HS-5 (cell line): ENCODE measurements at places on chromosomes 1 and 21.

DNA sequence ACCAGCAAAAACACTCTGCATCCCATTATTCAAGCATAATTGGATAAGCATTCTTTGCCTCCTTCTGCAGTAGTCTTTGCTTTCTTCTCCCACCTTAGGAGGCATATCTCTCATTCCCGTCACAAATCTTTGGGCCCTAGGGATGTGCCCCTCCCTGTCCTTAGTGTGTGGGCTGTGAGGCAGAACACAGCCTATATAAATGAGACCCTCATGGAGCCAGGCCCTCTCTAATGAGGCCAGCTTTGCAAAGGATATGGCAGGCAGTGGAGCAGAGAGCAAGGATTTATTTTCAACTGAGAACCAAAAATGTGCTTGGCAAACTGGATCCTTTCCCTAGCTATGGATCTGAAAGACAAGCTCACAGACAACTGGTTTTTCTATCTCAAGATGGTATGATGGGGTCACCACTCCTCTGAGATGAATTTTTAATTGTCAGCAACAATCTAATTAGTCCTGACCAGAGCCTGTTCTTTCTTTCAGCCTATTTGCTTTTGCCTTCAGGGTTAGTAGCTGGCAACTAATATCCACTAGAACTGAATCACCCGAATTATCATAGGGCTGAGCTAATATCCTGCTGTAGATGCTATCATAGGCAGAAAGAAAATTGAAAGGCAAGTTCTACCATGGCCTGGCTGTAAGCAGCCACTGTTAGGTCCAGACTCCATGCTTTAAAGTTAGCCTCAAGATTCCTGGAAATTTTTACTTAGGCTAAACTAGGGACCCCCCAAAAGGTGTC lies 134.2 kb downstream of the SYT2 start:
- DNase-seq = no peak

- DNase-seq = no peak
Observed at GRCh38 chr1:15168479-15168878, 14.9 kb downstream of the TMEM51 start.

- no peak for DNase-seq
Observed at GRCh38 chr21:45385549-45386050, 19.4 kb upstream of the COL18A1 start.

DNA sequence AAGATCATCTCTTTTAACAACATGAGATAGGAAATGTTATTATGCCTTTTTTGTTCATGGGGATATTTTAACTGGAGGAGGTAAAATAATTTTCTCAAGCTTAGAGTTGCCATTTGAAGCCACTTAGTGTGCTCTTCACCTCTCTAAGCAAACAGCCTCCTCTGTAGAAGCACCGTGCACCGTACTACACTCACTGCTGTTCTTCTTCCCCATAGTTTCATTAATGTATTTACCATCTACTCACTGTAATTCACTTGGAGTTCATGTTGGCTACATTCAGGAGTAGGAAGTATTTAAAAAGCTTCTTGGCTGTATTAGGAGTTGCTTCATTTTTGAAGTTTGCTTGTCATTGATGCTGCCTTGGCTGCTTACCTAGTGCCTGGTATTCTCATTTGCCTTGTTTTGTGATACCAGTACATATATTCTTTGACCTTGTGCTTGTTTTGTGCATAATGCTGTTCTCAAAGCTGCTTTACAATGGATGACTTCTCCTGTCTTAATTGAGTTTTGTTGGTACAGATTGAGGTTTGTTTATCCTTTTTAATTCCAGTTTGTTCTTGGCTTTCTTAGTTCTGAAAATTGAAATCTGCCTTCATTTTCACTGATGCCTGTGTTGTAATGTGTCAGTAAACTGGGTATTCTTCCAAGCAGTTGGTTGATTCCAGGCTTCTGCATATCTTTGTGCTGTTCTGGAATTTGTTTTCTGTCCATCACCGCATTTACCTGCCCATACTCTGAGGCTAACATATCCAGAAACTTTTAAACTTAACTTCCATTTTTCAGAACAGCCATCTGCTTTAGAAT lies 240.4 kb downstream of the HMCN1 start:
- no peak for DNase-seq

- no peak for DNase-seq
Observed at GRCh38 chr21:33668180-33668579, 25.9 kb downstream of the ITSN1 start.

DNA sequence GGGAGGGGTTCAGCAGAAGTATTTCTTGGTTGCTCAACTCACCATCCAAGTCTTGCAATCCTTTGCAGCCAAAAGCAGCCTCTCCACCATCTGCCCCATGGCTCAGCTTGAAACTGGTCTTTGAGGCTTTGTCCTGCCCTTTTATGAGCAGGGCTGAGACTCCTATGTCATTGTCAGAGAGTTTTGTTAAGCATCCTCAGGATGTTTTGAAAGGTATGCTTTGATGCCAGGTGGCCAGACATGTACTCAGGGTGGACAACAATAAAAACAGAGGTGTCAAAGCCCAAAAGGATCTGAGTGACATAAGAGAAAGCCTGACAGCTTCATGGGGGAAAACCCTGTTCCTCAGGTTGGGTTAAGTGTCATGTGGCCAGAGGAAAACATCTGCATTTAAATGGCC lies 310.5 kb downstream of the PRDM2 start:
- no peak for DNase-seq

DNA sequence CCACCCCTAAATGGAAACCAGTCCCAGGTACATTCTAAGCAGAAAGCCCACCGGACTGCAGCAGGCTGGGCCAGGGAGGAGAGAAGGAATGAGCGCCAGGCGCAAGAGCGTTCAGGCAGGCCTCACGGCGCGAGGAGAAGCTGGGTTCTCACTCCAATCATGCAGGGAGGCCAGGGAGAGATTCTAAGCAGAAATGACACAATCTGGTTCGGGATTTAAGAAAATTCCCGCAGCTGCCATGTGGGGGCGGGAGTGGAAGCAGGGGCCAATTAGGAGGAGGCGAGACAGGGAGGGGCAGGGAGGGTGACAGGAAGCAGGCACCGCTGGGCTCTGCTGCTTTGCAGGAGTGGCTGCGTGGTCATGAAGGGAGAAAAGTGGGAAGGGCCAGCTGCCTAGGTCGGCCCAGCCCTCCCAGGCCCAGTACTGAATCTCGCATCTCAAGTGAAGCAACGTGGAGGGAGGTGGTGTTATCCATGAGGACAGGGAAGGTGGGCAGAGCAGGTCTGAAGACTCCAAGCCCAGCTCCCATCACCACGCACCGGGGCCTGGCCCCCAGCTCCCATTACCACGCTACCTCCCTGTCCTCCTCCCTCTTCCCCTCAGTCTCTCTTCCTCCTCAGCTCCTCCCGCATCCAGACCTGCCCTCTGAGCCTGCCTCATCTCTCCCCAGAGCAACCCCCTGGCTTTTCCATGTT lies 11.8 kb downstream of the NPHP4 start:
- DNase-seq = no peak

GRCh38 chr21:41490330-41490729 lies 17.6 kb downstream of the TMPRSS2 start:
- no peak for DNase-seq

GRCh38 chr1:114082867-114083585 lies 70.6 kb downstream of the SYT6 start:
- no peak for DNase-seq

DNA sequence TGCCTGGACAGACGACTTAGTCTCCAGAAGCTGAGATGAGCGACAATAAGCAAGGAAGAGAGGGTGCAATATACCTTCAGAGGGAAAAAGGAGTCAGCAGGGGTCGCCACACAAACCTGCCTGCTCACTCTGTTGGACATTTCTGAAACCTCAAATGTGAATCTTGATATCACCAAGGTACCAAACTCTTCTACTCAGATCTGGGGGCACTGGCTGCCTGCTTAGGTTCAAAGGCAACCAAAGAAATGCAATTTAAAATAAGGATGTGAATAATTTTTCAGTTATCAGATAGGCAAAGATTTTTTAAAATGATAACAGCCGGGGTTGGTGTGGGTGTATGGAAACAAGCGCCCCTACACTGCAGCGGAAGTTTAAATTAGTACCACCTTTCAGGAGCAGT lies 164.2 kb downstream of the HIVEP3 start:
- no peak for DNase-seq

DNA sequence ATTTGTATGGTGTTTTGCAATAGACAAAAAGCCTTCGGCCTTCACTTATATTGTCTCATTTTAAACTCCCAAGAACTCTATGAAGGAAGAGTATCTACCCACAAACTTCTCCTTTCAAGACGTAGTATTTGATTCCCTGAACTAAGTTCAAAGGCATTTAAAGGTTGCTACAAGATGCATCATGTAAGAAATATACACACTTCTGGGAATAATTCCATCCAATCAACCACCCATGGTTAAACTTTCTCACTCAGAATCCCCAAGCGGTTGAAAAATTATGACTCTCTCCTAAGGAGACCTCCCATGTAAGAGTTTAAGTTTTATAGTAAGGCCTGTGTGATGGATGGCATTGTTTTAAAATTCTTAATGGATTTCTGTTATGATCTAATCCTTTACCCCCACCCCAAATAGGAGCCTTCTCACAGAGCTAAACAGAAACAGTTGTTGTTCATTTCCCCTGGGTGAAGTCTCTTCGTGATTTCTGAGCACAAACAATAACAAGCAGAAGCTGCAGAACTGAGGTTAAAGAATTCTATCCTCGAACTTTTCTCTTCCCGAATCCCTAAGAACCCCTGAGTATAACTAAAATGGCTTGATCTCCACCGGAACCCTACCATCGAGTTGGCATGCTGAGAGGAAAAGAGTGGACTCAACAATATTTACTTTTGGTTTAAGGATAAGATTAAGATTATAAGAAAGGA lies 185.0 kb downstream of the TGFBR3 start:
- peak; percentile 74 for DNase-seq

DNA sequence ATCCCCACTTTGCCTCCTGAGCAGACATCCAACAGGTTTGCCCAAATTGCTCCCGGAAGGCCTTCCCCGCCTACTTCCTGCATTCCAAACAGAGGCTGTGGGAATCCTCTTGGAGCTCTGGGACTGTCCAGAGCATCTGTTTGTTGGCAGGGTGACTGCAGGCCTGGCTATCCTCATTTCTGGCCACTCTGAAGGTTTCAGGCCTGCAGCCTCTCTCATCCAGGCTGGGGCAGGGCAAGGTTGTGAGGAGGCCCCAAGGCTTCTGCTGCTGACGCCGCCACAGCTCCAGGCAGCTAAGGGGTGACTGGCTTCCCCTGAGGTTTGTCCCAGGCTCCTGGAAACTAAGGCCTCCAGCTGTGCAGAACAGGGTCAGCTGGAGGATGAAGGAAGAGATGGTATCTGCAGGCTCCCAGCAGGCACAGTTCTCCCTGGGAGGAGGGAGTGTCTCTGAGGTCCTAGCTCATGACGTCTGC lies 11.3 kb downstream of the CDK18 start:
- no peak for DNase-seq

DNA sequence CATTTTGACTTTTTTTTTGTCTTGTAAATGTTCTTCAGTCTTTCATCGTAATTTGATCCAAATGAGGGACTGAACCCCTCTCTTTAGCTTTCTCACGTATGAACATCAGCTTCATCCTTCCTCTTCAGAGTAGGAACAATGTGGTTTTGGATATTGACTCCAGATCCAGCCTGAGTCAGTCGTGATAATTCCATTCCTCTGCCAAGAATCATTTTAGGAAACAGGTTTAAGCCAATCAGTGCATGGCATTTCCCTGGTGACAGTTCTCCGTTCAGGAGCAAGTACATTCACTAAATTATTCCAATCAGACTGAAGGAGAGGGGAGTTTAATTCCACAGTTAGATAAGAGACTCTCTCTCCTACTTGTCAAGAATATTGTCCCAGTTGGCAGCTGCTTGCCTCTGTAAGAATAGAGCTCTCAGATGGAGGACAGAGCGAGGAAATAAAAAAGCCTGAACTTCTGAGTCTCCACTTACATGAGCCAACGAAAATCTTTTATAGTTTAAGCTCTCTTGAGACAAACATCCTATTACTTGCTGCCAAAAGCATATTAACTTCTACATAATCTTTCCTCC lies 18.6 kb downstream of the RHOU start:
- peak; percentile 4 for DNase-seq

- no peak for DNase-seq
Observed at GRCh38 chr1:66890621-66891020, 34.0 kb downstream of the DNAI4 start.

GRCh38 chr1:207405814-207406213 lies 48.3 kb upstream of the CR2 start:
- no peak for DNase-seq

GRCh38 chr1:224357626-224358124 lies 996 bp downstream of the CNIH4 start:
- no peak for DNase-seq

DNA sequence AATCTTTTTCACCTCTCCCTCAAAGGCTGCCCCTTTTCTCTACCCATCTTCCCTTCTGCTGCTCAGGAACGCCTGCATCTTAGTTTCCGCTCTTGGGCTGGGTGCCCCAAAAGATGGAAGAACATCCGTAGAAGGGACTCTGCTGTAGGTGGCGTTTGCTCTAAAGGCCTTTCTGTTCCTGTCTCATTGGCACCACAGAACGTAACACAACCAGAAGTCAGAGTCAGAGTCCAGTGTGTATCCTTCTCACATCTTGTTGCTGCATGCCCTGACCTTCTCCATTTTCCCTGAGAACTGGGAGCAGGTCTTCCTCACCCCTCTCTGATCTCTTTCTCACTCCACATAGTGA lies 103.3 kb downstream of the RNF220 start:
- DNase-seq = no peak

- DNase-seq = no peak
Observed at GRCh38 chr1:247530785-247531184, 5.5 kb downstream of the OR2C3 start.

DNA sequence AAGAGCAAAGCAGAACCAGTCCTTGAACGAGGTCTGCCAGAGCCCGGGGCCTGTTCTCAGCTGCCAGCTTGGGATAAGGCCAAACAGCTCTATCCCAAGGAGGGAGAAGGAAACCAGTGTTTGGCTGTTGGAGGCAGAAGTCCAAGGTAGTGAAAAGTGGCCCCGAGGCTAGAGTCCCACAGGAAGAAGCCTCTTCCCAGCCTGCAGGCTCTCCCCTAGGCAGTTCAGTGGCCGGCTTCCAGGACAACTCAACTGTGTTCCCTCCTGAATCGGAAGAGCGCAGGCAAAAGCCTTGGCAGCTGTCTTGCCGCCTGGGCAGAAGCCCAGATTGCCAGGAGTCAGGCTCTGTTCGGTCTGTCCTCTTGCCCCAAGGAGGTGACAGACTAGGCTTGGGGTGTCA lies 19.3 kb downstream of the QSOX1 start:
- no peak for DNase-seq

- no peak for DNase-seq
Observed at GRCh38 chr21:10425856-10426255, 95.5 kb upstream of the TPTE start.

- DNase-seq = no peak
Observed at GRCh38 chr1:213820362-213821149, 167.2 kb upstream of the PROX1 start.

- DNase-seq = no peak
Observed at GRCh38 chr1:1591452-1591851, 8.5 kb downstream of the FNDC10 start.

- no peak for DNase-seq
Observed at GRCh38 chr1:193068013-193068412, 8.6 kb downstream of the RO60 start.

GRCh38 chr1:200629876-200630514 lies 9.4 kb upstream of the KIF14 start:
- no peak for DNase-seq
